ENCODE measurements at places on chromosomes 6 and 20.

GRCh38 chr6:122400462-122401089 is 1.1 kb downstream of the HSF2 start:
- DNase-seq = no peak

GRCh38 chr6:166492092-166492741 is 94.3 kb downstream of the RAMACL start:
- DNase-seq = no peak

DNA sequence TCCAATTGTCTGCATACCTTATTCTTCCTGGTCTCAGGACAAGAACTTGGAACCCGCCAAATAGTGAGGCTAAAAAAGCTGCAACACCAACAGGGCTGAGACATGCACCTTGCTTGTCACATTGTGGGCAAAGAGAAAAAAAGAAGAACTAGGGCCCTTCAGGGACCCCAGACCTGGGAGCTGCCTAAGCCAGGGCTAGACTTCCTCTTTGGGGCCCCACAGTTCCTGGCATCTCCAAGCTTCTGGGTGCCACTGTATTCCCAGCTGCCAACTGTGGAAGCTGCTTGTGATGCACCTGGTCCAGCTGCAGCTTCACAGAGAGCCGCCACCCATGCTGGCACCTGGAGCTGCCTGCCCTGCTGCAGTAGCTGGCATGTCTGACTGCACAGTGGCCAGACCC is 370.6 kb downstream of the CD83 start:
- no peak for DNase-seq

GRCh38 chr6:154715446-154715845 is 17.8 kb upstream of the SCAF8 start:
- no peak for DNase-seq

DNA sequence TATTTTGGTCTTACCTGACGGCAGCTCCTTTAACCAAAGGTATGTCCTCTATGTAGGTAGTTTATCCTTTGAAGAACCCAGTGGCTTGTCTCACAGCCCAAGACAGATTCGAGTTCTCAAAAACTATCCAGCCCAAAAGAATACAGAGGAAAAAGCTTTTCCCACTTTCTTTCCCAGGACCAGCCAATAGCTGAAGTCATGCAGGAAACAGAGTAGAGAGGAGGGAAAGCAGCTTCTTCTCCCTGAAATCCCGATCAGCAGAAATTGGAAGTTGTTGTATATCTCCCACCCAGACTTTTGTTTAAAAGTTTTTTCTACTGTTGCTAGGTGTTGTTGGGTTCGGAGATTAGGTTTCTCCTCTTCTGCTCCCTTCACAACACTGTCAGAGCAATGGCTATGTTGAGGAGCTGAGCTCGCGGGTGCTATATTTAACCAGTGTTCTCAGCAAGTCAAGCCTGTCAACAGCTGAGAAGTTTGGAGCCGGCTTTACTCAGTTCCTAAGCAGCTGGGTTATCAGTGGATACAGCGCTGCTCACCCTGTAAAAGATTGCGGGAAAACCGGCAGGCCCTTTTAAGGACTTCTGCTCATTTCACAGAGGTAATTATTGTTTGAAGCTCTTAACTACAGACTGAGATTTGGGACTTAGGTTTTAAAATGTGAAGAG is at the start of gene FILIP1:
Gene FILIP1, minus strand, starts transcription at position 401 of the 665 bp plus-strand sequence. CDS start 78,828 bp downstream, outside the sequence.
- DNase-seq = no peak

- DNase-seq = no peak
Measured at GRCh38 chr20:24871480-24872213, 77.4 kb upstream of the CST7 start.

Measured in CD4-positive, alpha-beta T cell treated with Interleukin-15 for 1 hour (primary cell).